ENCODE measurements at places on chromosomes 11 and 22. TPM values are rescaled to one million over a fixed set of nuclear protein-coding genes. Genes with fewer than 3 reads are reported as not detected.

Gene CCDC15
- total RNA-seq: 1.5 TPM

Gene BBOX1
- total RNA-seq: not detected

Gene KRTAP5-11
- not detected for total RNA-seq

Gene SYCE3
- not detected for total RNA-seq

Gene VSIG10L2
- total RNA-seq: 0.09 TPM

Gene CRYBB1
- 0.33 TPM for total RNA-seq

Gene DGCR6
- total RNA-seq: 1.8 TPM

Gene KDM4D
- total RNA-seq: 0.17 TPM

Gene SULT4A1
- 0.26 TPM for total RNA-seq

Gene PKP3
- total RNA-seq: 0.11 TPM

Gene OR2AG2
- total RNA-seq: not detected

Gene KCNK4
- not detected for total RNA-seq

Gene PIH1D2
- total RNA-seq: 0.69 TPM

Measured in dermis lymphatic vessel endothelial cell (primary cell).